ENCODE measurements at places on chromosomes 5 and 9.

- no peak for DNase-seq
Measured at GRCh38 chr9:98862936-98863335, 55.5 kb downstream of the GALNT12 start.

GRCh38 chr5:74608736-74609601 lies 31.6 kb downstream of the ENC1 start:
- no peak for DNase-seq

- DNase-seq: no peak
Measured at GRCh38 chr5:137497396-137498290, 1.5 kb downstream of the SPOCK1 start.

- no peak for DNase-seq
Measured at GRCh38 chr9:104743376-104743985, 4.0 kb upstream of the NIPSNAP3A start.

DNA sequence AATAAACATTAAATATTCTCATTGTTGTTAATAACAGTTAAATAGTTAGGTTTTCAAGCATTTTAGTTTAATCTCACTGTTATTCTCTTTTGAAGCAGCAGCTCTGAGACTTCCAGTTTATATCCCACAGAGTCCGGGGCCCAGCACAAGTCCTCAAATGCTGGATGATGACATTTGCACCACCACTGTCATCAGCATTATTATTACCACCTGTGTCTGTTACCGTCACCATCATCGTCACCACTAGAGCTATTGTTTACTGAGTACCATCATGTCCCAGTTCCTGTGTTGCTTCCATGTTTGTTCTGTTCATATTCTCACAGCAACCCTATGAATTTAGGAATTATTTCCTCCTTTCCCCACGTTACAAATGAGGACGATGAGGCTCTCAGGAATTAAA lies 169.2 kb upstream of the NR3C1 start:
- DNase-seq: no peak

DNA sequence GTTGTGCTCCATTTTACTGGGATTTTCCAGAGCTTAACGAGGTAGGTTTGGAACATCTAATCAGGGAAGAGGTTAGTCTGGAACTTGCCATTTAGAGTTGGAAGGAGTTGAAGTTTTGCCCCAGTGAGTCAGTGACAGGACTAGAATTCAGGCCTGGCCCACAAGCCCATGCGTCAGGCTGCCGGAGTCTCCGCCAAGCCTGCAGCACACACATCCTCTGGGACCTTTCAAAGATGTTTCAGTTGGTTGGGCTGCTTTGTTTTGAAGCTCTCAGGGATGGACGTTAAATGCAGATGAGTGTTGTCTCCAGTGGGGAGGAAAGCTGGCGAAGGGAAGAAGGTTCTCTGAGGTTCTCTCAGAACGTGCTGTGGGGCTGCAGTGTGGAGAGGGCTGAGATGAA lies 147.0 kb downstream of the PSAT1 start:
- no peak for DNase-seq

DNA sequence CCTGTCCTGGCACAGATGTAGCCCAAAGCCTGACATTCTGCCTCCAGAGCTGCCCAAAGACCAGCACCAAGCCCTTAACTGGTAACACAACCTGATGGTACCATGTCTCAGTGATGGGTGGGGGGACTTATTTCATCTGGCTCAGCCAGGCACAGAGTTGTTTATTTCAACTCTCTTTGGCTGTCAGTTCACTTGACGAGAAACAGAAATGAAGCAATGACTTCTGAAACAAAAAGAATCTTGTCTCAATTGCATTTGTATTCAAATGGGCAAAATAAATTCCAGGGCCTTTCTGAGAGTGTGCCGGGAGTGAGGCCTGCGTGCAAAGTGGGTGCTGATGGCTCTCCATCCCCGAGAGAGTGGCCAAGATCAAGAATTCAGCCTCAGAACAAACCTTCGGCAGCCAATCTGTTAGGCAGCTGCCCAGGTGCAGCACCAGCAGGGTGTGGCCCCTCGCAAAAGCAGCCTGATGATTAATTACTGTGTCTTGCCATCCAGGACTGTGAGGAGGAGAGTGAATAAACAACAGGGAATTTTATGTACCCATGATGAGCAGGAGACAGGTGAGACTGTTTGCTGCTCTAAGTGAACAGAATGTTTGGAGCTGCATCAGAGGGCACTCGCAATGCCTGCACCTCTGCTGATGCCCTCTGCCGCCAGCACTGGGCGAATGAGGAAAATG lies 238.0 kb downstream of the HSPA4 start:
- DNase-seq: no peak

DNA sequence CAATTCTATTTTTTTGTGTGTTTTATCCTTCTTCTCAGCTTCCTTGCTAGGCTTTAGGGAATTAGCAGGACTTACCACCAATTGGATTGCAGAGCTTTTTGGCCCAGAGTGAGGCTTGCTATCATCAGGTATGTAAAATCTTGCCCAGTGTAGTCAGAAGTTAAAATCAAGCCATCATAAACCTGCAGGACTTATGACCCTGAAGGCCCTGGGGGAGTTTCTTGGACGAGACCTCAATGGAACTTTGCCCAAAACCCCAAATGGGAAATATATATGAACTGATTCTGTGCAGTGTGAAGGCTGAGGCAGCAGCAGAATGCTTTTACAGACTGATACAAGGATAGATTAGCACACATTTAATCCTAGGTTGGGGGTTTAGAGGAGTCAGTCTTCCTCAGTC lies 287.0 kb downstream of the SH3GL2 start:
- DNase-seq: no peak

DNA sequence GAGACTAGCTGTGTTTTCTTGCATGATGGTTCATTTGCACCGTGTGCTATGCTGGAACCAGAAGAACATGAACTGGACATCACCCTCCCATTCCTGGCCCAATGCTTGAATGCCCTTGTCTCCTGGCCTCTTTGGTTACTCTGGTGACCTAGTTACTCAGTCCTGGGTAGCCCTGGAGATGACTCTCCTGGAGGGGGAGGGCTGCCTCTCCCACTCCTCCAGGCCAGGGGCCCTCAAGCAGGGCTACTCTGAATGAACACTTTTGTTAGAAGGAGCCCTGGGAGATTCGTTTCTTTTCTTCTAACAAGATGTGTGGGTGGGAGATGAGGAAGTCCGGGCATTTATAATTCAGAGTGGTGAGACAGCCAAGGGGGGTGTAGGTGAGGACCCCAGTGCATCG lies 12.0 kb upstream of the NKX2-5 start:
- no peak for DNase-seq

DNA sequence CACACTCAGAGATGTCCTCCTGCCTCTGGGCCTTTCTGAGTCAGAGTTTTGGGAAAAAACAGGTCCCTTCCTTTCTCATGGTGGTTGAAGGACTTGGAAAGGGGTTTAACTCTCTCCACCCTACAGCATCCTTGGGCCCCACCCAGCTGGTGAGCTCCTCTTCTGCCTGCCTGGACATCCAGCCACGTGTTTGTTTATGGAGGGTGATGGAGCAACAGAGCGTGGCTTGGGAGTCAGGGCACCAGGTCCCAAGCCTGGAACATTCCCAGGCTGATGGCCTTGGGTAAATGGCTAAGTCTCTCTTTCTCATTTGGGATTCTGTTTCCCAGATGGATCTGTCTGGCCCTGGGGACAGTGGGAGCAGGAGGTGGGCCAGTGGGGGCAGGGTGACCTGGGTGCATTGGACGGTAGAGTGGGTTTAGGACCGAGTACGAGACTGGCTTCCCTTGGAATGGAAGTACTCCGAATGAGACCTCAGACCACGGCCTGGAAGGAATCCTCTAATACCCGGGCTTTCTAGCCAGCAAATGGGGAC lies 141.1 kb upstream of the IRX2 start:
- no peak for DNase-seq

GRCh38 chr5:175830586-175831300 lies 40.6 kb upstream of the CPLX2 start:
- DNase-seq: no peak

DNA sequence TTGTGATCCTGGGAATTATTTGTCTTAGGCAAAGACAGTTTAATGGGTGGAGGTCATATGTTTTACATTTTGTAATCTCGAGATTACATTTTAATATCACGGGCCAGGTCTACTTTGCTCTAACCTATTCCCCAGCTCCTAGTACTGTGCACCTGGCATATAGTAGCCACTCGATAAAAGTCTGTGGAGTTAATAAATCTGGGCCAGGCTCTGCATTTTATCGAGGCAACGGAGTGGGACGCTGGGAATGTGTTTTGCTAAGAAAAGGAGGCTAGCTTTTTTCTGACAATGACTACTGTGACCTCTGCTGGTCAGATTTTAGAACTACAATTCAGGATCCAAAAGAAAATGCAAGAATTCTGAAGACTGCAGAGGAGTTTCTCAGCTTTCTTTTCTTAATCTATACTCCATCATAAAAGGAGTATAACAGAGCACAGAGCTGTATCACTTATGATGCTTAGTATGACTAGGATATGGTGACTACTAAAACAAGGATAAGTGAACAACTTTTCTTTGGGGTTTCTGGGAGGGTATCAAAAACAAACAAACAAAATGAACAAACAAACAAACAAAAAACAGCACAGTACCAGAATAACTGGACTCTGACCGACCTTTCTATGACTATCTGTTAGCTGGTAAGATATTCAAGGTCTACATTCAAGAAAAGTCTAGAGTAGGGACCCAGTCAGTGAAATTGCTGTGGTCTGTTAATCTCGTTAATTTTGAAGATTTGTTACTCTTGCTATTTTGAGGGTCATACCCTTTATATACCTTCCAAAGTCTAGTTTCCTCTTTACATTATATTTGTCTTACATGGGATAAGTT lies 46.1 kb upstream of the CER1 start:
- no peak for DNase-seq

- DNase-seq: no peak
Measured at GRCh38 chr5:140672455-140673186, 755 bp downstream of the DND1 start.

DNA sequence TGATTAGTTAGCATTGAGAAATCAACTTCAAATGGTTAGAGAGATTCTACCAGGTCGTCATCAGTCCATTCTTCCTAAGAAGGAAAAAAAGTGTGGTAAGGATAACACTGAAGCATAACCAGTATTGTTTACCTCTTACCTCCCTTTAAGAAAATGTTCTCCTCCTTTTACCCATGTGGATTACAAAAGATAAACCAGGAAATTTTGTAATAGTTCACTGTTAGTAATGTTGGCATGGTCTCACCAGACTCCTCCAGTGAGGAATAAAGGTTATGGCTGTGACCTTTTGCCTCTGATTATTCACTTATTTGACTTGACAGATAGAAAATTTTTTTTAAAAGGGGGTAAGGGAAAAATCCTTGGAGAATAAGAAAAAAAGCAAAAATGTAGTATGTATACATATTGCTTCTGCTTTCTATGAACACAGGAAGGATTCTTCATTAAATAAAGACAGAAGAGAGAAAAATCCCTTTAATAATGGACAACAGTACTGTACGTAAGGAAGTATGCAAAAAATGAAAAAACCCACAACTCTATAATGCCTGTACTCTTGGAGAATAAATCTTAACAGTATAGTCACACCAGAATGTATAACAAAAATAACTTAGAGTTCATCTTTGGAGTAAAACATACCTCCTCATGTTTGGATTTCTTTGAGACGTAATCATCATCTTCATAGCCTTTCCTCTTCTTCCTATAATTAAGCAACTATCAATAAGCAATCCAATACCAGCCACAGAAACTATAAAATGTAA lies 18.1 kb downstream of the CCNH start:
- no peak for DNase-seq

- no peak for DNase-seq
Measured at GRCh38 chr5:73233461-73234203, 60.6 kb downstream of the TMEM174 start.
